ENCODE measurements at places on chromosomes 4 and X.
A peak's percentile ranks its signal among the peaks of the same experiment; 100 is the strongest.

GRCh38 chr4:54234497-54235205 lies 5.6 kb downstream of the PDGFRA start:
- DNase-seq: no peak

DNA sequence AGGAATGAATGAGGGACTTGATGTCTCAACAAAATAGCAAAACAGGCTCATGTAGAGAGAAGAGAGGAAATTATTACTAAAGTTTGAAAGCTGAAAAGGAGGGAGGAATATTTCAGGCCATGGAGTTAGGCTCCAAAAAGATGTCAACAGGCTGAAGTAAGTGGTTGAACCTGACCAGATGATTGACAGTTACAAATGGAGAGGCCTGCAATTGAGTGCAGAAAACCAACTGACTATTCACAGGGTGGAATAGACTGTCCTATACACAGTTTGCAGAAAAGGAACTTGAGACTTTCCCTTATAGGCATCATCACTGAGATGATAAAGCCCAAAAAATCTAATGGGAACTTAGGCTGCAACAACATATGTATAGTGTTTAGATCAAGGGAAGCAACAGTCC lies 233.3 kb downstream of the AR start:
- DNase-seq: no peak

DNA sequence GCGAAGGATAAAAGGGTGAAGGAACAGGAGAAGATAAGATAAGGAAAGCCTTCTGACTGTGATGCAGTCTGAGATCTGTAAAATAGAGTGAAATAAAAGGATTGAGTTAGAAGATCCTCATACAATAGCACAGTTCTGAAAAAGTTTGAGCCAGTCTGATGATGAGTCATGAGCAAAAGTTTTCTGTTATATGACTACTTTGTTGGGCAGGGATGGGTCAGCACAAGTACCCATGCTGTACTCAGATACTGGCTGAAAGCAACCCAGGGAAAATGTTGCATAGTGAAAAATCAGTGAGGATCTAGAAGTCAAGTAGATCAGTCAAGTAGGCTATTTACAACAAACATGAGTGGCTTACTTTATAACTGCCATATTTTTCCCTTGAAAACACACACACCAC lies 253.5 kb downstream of the PCDH10 start:
- peak; percentile 13 for DNase-seq

DNA sequence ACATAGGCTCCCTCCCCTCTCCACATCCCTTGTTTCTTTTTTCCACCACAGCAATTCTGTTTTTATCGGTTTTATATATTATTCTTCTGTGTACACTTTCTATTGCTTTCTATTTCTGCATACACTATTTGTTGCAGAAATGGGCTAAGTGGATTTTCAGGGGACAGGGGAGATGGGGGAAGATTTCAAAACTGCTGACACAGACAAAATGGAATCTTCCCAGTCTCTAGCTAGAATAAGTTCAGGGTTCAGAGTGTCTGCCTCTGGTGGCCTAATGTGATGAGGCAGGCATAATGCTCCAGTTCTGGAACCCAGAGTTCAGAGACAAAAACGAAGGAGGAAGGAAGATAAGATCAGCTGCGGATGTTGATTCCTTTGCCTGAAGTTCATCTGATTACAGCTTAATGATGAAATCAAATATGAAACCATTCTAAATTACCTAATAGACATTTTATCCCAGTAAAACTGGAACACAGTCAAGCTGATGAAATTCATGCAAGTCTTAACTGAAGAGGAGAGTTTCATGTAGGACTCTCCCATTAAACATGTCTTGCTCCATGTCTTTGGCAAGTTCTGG lies 447.1 kb downstream of the AFF2 start:
- DNase-seq: no peak

- no peak for DNase-seq
Observed at GRCh38 chrX:40031911-40032310, 65.8 kb downstream of the BCOR start.

GRCh38 chr4:110294165-110294564 lies 95.8 kb upstream of the ELOVL6 start:
- no peak for DNase-seq

DNA sequence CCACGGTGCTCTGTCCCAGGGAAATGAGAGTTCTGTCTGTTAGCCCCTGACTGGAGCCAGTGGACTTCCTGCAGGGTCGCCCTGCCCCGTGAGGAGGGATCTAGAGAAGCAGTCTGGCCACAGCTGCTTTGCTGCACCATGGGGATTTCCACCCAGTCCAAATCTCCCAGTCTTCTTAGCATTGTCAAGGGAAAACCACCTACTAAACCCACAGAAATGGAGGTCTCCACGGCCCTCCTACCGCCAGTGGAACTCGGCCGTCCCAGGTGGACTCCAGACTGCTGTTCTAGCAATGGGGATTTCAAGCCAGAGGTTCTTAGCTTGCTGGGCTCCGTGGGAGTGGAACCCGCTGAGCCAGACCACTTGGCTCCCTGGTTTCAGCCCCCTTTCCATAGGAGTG lies 133.3 kb upstream of the PCDH7 start:
- no peak for DNase-seq

DNA sequence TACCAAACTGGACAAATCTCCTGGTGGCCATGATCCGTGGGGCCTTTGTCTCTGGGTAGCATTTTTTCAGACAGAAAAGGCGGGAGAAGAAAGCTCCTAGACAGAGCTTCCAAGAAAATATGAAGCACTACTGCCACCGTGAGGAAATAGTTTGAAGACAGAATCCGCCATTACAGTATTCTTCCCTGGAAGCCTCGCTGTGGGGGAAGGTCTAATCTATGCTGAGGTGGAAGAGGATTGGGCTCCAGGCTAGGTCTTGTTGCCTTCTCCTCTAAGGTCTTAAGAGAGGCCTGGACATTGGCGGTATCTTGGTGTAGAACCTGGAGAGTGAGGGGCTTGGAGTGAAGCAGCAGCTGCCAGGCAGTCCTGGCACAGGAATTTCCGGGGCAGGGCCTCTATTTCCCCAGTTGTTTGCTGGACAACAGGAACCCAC lies 218.9 kb downstream of the OR13H1 start:
- DNase-seq: no peak

DNA sequence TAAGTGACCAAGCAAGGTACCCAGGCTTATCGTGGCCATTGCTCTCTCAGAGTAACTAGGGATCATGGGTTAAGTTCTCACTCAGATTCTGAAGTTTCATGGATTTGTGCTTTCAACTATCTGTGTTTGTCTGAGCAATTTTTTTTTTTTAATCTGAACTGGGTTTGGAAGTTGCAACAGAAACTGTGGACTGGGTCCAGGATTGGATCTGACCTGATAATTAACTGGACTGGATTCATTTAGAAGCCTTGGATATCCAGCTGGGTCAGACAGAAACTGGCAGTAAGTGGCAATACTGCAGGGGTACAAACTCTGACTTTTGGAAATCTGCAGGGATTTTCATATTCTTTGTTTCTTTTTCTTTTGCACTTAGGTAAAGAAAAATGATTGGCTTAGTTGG lies 38.7 kb upstream of the FGF2 start:
- peak; percentile 59 for DNase-seq

GRCh38 chr4:48635980-48636379 lies 144.1 kb downstream of the FRYL start:
- no peak for DNase-seq

GRCh38 chr4:168797194-168797593 lies 212.9 kb downstream of the CBR4 start:
- DNase-seq: peak; percentile 51

- no peak for DNase-seq
Observed at GRCh38 chrX:68114573-68115129, 318.6 kb downstream of the OPHN1 start.

- DNase-seq: peak; percentile 16
Observed at GRCh38 chr4:184424993-184425758, 49.2 kb downstream of the IRF2 start.
